ENCODE measurements at places on chromosomes 3 and 15. TPM values are rescaled to one million over a fixed set of nuclear protein-coding genes. Genes with fewer than 3 reads are reported as not detected.

The CNTN3 gene
- not detected for total RNA-seq

The AADACL2 gene
- total RNA-seq = not detected

The B2M gene
- total RNA-seq = 6,275 TPM

DNA sequence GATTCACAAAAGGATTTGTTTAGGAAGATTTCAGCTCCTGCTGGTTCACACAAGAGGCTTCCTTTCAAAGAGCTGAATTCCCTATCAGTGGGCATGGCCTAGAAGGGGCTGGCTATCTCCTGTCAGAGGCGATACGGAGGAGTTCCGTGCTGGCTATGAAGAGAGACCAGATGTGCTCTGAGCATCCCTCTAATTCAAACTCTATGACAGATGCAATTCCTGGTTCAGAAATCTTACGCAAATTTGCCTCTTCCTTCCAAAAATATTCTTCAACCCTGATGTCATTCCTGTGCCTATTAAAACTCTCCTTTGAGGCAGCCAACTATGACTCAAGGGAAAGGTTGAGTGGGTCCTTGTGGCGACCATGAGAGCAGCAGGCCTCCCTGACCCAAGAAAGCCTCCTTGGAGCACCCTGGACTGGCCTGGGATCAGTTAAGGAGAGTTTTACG is 139.3 kb upstream of the HES1 start:
- no peak for DNase-seq
- no peak overlapping the region for H3K4me3 ChIP-seq

DNA sequence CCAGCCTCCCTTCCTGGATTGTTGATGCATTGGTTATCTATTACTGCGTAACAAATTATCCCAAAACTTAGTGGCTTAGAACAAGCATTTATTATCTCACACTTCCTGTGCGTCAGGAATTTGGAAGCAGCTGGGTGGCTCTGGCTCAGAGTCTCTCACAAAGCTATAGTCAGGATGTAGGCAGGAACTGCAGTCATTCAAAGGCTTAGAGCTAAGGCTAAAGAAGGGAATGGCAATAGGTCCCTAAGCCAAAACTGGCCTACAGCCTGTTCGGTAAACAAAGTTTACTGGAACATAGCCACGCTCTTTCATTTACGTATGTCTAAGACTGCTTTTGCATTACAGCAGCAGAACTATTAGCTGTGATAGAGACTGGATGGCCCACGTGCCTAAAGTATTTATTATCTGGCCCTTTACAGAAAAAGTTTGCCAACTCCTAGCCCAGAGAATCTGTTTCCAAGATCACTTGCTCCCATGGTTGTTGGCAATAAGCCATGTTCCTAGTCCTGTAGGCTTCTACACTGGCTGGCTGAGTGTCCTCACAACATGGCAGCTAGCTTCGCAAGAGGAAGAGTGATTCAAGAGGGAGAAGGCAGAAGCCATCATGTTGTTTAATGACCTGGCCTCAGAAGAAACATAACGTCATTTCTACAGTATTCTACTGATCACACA is 132.4 kb downstream of the SNRK start:
- H3K27ac ChIP-seq = no peak overlapping the region
- no peaks in the 10 kb centered on the region for H3K4me1 ChIP-seq
- no peak overlapping the region for H3K4me3 ChIP-seq
- no peaks in the 10 kb centered on the region for H3K27me3 ChIP-seq
- no peaks in the 10 kb centered on the region for H3K36me3 ChIP-seq

DNA sequence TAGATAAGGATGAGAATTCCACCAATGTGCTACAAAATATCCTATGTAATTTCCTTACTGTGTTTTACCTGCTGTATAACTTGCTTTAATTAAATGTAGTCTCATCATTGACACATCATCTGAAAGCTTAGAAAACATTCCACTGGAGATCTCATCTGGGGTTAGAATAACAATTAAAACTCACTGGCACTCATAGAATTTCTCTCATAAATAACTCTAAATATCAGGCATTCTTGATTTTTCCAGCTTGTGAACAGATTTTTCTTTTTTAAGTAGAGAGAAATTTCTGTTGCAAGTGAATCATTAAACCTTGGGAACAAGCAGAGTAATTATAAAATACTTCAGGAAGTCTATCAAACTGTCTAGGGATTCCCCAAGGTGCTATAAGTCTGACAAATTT is 843.8 kb downstream of the NAALADL2 start:
- H3K4me3 ChIP-seq = no peak overlapping the region
- no peaks in the 10 kb centered on the region for H3K36me3 ChIP-seq
- DNase-seq = no peak

DNA sequence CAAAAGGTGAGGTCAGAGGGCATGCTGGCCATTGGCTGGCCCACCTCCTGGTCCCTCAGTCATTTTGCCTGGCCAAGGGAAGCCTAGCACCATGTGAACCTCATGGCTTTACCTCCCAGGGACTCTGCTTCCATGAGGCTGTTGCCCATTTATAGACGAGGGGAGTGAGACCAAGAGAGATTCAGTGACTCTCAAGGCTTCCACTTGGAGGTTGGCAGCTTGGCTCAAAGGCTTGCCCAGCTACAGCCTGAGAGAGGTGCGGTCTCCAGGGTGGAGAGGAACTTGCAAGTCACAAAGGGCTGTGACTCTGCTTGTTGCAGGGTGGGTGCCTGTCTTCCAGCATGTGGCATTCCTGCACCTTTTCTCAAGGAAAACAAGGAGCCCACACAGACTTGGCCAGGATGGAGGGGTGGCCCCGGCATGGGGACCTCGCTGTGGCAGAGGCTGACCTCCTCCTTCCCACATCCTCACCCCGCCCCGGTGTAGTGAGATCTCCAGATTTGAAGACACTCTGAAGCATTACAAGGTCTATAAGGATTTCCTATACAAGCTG is 24.5 kb downstream of the CFAP100 start:
- H3K27me3 ChIP-seq = no peaks in the 10 kb centered on the region
- H3K36me3 ChIP-seq = no peaks in the 10 kb centered on the region
- no peak overlapping the region for H3K4me3 ChIP-seq
- DNase-seq = no peak

DNA sequence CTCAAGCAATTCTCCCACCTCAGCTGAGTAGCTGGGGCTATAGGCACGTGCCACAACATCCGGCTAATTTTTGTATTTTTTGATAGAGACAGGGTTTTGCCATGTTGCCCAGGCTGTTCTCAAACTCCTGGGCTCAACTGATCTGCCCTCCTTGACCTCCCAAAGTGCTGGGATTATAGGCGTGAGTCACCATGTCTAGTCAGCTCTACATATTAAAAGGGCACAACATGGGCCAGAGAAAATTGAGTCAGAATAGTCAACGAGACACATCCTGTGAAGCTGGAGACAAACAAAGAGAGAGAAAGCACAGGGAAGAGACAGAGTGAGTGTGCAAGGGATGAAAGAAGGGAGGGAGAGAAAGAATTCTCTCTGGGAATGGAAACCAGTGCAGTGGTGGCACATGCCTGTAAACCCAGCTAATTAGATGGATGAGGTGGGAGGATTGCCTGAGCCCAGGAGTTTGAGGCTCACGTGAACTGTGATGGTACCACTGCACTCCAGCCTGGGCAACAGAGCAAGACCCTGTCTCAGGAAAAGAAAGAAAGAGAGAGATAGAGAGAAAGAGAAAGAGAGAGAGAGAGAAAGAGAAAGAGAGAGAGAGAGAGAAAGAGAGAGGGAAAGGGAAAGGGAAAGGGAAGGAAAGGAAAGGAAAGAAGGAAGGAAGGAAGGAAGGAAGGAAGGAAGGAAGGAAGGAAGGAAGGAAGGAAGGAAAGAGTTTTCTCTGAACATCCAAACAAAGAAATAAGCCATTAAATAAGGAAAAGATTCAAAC is 107.2 kb upstream of the SLC25A36 start:
- H3K27me3 ChIP-seq = peaks cover 5% of the 10 kb centered on the region
- H3K36me3 ChIP-seq = no peaks in the 10 kb centered on the region
- no peak for DNase-seq

DNA sequence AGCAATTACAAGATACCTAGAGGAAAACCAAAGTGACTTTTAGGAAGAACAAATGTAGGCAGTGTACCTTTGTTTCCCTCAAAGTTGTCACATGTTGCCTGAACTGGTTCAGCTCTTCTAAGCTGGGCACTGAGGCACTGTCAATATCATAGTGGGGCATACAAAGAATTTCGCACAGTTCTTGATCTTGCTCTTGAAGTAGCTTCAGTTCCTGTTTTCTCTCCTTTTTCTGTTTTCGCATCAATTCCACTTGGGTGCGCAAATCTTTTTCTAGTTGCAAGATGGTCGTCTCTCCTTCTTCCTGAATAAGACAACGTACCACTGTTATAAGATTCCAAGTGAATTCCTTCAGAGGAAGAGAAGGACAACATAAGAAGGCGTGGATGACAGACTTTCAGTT is 12.7 kb downstream of the PRC1 start:
- no peak for DNase-seq
- H3K36me3 ChIP-seq = peaks cover 64% of the 10 kb centered on the region
- peaks cover 19% of the 10 kb centered on the region for H3K4me1 ChIP-seq

DNA sequence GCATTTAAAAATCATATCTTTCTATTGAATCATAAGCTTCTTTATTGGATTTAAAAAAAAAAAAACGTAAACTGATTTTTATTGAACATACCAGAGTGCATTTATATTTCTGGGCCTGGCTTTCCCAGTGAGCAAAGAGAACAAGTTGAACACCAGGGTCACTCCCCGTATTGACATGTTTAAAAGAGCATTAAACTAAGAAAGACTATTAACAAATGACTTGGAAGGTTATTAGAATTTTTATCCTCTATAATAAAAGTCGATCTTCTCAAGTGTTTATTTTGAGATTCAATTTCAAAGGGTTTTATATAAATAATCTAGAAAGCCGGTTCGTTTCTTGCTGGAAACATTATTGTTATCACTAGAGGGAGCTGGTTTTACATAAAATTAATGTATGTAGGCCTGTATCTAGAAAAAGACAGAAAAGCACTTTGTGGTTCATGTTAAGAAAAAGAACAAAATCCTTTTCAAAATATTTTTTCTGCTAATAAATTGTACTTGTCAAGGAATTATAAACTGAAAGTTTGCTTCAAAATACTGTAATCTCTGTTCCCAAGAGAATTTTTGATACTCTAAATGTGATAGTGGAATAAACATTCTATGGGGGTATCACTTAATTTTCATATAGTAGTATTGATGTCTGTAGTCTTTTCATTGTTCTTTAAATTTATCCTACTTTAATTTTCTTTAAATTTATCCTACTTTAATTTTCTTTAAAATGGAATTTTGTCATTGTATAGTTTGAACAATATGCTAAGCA is 321.8 kb upstream of the MME start:
- H3K4me1 ChIP-seq = no peaks in the 10 kb centered on the region
- no peak for DNase-seq
- no peak overlapping the region for H3K4me3 ChIP-seq
- H3K27ac ChIP-seq = no peak overlapping the region
- H3K36me3 ChIP-seq = no peaks in the 10 kb centered on the region
- no peaks in the 10 kb centered on the region for H3K27me3 ChIP-seq

- peaks cover 29% of the 10 kb centered on the region for H3K4me1 ChIP-seq
- DNase-seq = no peak
- no peak overlapping the region for H3K4me3 ChIP-seq
- H3K27ac ChIP-seq = no peak overlapping the region
- H3K36me3 ChIP-seq = peaks cover 5% of the 10 kb centered on the region
- H3K27me3 ChIP-seq = no peaks in the 10 kb centered on the region
These were observed 20.6 kb upstream of the SENP7 start for GRCh38 chr3:101533603-101533968.

- no peak for DNase-seq
- H3K27ac ChIP-seq = no peak overlapping the region
- H3K27me3 ChIP-seq = peaks cover 24% of the 10 kb centered on the region
- no peak overlapping the region for H3K4me3 ChIP-seq
- peaks cover 9% of the 10 kb centered on the region for H3K4me1 ChIP-seq
These were observed 20.3 kb upstream of the SLC6A1 start for GRCh38 chr3:10972072-10972782.

DNA sequence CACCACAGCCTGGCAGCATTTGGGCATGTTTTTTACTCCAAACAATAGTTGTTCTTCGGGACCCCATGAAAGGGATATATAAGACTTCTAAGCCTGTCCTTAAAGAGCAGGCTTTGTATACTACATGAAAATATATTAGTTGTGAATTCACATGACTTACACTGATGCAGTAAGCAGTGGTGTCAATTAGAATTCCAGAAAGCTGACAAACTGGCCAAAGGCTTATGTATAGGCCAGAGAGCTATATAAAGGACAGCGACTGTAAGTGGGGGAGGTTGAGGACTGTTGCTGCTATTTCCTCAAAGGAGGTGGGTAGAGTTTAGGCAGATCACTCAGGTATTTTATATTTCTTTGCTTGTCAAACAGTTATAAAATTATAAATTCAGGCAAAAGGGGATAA is 24.8 kb downstream of the KPNA4 start:
- H3K27me3 ChIP-seq = no peaks in the 10 kb centered on the region
- H3K4me1 ChIP-seq = peaks cover 37% of the 10 kb centered on the region
- H3K4me3 ChIP-seq = no peak overlapping the region
- H3K27ac ChIP-seq = no peak overlapping the region
- DNase-seq = no peak

GRCh38 chr3:171192176-171192854 is 165.8 kb upstream of the SLC2A2 start:
- H3K27me3 ChIP-seq = no peaks in the 10 kb centered on the region
- no peak overlapping the region for H3K27ac ChIP-seq
- H3K36me3 ChIP-seq = peaks cover 16% of the 10 kb centered on the region
- H3K4me1 ChIP-seq = peaks cover 52% of the 10 kb centered on the region
- H3K4me3 ChIP-seq = no peak overlapping the region

DNA sequence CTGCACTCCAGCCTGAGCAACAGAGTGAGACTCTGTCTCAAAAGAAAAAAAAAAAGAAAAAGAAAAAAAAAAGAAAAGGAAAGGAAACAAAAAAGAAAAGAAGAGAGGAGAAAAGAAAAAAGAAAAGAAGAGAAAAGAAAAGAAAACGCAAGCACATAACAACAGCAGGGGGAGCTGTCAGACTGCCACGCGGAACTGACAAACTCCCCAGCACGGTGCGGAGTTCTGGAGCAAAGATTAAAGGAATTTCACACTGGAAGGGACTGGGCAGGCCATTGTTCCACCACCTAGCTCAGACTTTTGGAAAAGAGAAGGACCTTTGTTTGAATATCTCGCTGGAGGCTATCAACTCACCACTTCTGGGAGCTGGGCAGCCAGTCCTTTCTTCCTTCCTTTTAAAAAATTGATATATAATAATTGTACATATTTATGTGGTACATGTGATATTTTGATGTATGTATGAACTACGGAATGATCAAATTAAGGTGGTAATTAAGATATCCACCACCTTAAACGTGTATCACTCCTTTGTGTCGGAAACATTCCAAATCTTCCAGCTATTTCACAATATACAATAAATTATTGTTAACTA is 40.5 kb downstream of the DPPA2 start:
- H3K4me1 ChIP-seq = no peaks in the 10 kb centered on the region
- no peaks in the 10 kb centered on the region for H3K27me3 ChIP-seq
- H3K27ac ChIP-seq = no peak overlapping the region
- no peaks in the 10 kb centered on the region for H3K36me3 ChIP-seq
- H3K4me3 ChIP-seq = no peak overlapping the region
- DNase-seq = no peak

DNA sequence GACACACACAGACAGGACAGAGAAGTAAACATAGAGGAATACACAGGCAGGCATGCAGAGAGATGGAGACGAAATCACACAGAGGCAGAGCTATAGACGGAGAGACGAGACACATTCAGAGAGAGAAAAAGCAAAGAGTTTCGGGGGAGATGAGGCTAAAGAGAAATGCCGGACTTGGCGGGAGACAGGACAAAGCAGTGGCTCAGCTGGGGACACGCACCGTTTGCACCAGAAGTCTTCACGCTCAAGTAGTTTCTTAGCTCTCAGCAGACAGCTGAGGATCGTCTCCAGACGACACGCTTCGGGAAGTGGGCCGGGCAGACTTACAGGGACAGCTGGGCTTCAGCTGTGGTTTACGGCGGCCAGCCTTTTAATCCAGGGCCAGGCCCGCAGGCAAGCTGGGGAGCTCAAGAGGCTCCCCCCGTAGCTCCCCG is 56.2 kb upstream of the DLG1 start:
- H3K27ac ChIP-seq = no peak overlapping the region
- H3K4me1 ChIP-seq = no peaks in the 10 kb centered on the region
- H3K27me3 ChIP-seq = peaks cover 15% of the 10 kb centered on the region
- no peak for DNase-seq
